ENCODE measurements at places on chromosomes 1 and 21. TPM values are rescaled to one million over a fixed set of nuclear protein-coding genes. Genes with fewer than 3 reads are reported as not detected.
A peak's percentile ranks its signal among the peaks of the same experiment; 100 is the strongest.

DNA sequence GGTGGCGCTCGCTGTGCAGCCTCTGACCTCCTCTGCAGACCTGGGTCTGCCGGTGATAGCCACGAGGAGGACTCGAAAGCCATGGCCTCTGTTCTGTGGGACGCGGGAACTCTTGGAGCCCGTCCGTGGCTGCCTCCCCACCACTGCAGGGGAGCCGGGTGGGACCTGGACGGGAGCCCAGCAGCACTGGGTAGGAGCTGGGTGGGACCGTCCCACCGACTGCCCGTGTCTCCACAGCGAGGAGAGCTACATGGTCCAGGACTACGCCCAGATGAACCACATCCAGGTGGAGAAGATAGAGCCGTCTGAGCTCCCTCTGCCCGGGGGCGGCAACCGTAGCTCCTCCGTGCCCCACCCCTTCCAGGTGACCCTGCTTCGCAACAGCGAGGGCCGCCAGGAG, 23.7 kb downstream of the ARHGEF16 start:
- no peak for DNase-seq

GRCh38 chr1:219507437-219507836, 105.5 kb downstream of the ZC3H11B start:
- DNase-seq: no peak

GRCh38 chr1:25720624-25721023, 79.4 kb upstream of the SELENON start:
- DNase-seq: peak; percentile 42

HLX gene
- polyA plus RNA-seq: 5.9 TPM

PRAMEF15 gene
- not detected for polyA plus RNA-seq

SLAMF6 gene
- not detected for polyA plus RNA-seq

MAP10 gene
- 1.0 TPM for polyA plus RNA-seq

Data from IMR-90 (cell line).